ENCODE measurements at places on chromosomes 6 and 20.

DNA sequence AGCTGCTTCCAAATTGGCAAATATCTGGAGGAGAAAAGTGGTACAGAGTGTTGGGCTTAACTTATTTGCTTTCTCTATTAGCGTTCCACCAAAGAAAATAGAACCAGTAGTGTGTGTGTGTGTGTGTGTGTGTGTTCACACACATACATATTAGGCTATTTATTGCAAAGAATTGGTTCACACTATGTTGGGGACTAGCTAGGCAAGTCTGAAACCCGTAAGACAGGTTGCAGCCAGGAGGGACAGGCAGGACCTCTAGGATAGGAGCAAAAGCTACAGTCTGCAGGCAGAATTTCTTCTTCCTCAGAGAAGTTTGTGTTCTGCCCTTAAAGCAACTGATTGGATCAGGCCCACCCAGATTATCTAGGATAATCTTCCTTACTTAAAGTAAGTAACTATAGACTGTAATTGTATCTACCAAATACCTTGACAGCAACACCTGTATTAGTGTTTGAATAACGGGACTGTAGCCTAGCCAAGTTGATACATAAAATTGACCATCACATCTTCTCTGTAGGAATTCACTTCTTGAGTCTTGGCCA, 12.8 kb downstream of the KCTD20 start:
- no peak for DNase-seq

DNA sequence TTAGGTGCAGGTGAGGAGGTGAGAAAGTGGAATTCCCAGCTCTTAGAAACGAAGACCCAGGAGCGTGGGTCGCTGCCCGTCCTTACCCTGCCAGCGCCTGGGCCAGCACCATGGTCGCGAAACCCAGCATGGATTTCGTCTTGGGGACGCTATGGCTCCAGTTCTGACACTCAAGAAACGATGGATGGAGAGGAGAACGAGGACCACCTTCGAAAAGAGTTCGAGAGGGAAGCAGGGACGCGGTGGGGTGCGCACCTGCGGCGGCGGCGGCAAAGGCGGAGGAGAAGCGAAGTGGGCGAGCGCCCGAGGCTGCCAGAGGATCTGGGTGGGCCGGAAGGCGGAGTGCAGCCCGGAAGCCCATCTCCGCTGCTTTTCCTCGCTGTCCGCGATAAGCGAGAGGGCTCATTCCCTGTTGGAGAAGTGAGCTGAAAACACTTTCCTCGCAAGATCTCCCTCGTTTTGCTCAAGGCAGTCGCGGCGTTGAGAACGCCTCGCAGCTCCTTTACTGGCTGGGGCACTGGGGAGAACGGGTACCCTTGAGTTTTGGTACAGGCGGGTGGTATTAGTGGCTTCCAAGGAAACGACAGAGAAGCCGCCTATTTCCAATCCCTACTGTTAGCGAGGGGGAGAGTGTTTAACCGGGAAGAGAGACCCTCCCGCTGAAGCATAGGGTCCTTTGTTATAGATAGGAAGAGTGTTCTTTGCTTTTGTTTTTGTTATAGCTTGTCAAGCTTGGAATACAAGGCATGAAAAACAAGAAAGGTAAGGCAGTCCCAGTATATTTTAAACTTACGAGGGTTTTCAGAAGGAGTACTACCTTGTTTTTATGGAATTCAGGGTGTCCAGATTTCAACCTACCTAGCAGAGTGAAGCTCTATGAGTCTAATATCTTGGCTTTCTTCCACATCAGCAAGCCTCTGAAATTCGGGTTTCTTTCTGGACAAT, 109.5 kb downstream of the TRIM27 start:
- DNase-seq, result no peak

DNA sequence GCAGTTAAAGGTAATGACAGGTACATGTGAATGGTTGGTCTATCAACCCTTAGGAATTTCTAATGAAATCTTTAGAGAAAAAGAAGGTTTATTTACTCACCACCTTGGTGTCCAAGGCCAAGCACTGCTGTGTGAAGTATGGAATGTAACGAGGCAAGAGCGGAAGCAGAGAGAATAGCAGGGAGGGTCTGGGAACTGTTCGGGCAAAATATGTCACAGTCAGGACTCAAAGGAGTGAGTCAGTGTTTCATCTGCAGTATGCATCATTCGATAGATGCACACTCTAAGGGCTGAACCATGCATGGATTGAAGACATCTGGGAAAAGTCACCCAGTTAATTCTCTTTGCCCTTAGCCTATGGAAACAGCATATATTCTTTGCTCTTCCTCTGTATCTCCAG, 33.2 kb downstream of the ADGRF5 start:
- DNase-seq, result no peak

DNA sequence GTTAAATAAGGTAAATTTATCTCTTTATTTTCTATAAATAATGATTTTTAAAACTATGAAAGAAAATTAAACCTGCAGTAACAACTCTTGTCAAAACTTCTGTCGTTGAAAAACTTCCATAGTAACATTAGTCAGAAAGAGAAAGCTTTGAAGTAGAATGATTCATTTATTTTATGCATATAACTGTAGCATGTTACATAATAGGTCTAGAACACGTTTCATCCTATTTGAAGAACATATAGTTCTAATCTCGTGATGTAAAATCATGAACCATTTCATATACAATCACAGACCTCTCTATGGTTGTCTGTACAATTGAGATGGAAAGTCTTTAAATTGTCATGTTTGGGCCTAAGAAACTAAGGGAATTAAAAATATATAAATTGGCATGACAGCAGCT, 61.3 kb upstream of the MYLIP start:
- DNase-seq, result no peak

DNA sequence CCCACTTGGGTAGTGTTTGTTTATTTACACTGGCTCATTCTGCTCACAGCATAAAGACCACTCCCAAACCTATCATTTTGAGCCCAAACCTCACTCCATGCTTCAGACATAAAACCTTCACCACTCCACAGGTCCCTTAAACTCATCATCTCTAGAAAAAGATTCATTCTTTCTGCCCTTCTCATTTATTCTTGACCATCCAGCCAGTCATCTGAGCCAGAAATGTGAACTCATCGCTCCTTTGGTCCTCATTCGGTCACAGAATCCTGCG, 12.4 kb downstream of the TPMT start:
- DNase-seq, result no peak

DNA sequence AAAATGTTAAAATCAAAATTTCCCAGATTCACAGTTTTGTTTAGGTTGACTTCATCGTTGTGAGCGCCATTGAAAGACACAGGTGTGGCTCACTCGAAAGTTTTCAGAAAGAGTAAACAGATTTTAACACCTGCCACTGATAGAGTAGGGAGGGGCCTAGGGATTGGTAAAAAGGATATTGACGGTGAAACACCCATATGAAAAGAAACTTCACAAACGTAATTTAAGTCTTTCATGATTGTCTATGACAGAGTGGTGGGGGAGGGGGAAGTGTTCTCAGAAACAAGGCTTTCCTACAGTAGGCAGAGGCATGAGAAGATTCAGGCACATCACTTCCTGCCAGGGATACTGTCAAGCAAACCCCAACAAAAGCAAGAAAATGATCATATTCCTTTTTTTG, 101.4 kb downstream of the PERP start:
- no peak for DNase-seq

DNA sequence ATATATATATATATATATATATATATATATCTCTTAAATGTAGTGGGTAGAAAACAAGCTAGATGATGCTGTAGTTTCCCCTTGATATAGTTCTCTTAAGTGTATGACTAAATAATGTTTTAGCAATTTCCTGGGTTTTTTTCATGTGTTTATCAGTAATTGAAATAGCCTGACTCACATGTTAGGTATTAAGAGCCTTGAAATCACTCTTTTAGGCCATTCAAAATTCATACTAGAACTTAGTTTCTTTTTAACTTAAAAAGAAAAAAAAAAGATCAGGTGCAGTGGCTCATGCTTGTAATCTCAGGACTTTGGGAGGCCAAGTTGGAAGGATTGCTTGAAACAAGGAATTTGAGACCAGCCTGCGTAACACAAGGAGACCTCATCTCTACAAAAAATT, 44.1 kb downstream of the NKX2-4 start:
- no peak for DNase-seq

GRCh38 chr6:160101277-160102205, 20.1 kb upstream of the SLC22A1 start:
- DNase-seq, result no peak
